ENCODE measurements at places on chromosomes 6 and 20.
A peak's percentile ranks its signal among the peaks of the same experiment; 100 is the strongest.

- no peak for DNase-seq
These were observed 89.1 kb upstream of the TAB2 start for GRCh38 chr6:149228311-149228955.

GRCh38 chr20:48147311-48147710 lies 362.0 kb upstream of the SULF2 start:
- DNase-seq = no peak

DNA sequence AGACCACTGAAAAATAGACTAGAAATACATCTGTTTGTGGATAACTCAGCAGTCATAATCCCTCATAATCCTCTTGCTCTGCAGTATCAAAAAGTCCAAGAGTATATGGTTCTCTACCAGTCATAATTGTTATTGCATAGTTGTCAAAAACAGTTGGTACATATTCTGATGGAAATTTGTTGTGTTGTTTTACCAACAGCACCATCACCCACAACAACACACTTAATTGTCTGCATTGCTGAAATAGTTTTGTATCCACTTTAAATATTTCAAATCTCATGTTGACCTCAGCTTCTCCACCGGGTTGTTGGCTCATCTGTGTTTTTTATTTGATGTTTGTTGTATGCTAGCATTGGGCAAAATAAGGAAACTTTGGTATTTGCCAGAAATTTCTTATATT lies 39.4 kb downstream of the ITCH start:
- no peak for DNase-seq

- no peak for DNase-seq
These were observed 109.6 kb downstream of the SLC22A3 start for GRCh38 chr6:160457823-160458222.

DNA sequence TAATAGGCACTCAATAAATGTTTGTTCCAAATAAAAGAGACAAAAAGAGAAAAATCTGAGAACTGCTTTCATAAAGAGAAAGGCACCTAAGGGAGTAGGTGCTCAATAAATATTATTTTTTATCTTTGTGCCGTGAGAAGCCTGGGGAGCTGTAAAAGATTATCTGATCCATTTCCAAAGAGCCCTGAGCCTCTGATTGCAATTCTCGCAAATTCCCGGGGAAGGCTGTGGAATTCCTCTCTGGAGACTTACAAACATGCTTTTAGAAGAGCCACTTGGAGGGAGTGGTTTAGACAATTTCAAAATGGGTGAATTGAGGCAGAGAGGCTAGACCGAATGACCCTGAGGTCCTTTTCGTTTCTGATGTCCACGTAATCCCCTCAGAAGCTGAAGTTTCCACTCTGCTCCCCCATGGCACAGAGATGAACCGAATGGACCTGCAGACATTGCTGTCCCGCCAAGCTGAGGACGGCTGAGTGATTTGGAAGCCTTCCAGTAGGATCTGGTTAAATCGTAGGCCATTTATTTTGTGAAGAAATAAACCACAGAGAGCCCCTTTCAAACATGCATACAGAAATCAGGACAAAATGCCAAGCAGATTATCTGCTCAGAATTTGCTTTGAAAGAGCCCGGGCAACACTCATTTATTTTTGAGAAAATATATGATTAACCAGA lies 77.8 kb downstream of the PKHD1 start:
- DNase-seq = no peak

DNA sequence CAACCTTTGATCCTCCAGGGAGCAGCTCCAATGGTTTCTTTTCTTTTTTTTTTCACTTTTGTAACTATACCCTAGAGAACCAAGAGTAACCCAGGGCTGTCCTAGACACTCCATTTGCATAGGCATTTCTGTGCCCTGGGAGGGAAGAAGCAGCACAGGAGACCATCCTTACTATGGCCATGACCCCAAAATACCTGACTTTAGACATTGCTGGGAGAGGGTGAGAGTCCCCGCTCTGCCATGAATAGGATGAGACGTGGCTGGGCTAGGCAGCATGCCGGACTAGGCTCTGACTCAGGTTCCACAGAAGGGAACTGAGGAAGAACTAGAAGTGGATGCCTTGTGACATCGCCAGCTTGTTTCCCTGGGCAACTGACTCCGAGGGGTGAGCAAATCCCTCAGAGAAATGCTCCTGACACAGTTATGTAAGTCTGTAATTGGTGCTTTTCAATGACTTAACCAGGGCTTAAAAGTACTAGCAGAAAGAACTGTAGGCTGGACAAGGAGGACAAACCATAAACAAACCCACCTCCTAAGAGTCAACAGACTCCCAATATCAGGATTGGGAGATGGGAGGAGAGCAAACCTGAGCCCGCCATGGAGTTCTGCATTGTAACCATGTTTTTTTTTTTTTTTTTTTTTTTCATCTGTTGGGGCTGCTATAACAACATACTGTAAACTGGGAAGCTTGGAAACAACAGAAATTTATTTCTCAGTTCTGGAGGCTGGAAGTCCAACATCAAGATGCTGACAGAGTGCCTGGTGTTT lies 910 bp upstream of the ADTRP start:
- DNase-seq = no peak

DNA sequence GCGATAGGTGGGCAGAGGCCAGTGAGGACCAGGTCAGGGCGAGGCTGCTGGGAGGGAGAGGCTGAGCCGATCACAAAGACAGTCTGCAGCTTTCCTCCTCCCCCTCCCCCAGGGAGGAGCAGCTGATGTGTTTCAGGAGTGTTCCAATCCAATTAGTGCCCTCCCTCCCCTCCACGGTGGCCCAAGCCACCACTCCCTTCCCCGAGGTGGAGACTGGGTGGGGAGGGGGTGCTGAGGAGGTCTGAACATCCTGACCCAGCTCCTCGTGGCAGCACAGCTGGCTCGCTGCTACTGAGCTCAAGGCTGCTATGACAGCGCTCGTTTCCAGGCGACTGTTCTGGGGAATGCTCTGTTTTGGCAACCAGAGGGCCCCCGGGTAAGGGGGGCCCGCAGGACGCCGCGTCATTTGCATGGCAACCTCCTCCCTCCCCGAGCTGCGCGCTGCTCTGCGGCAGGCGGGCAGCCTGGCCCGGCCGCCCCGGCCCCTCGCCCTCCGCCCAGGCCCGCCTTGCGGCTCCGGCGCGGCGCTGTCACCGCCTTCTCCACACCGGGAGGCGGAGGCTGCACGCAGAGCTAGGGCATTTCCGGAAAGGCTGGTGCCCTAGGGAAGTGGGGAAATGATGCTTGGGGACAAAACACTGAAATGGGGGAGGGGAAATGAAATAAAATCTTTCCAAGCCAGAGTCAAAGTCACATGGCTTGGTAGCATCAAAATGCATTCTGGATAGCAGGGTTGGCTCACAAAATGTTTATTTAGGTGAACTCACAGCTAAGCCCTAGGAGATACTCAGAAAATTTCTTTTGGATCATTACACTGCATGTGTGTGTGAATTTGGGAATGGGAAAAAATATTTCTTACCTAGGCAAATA lies 67.4 kb upstream of the PIM1 start:
- peak; percentile 83 for DNase-seq

DNA sequence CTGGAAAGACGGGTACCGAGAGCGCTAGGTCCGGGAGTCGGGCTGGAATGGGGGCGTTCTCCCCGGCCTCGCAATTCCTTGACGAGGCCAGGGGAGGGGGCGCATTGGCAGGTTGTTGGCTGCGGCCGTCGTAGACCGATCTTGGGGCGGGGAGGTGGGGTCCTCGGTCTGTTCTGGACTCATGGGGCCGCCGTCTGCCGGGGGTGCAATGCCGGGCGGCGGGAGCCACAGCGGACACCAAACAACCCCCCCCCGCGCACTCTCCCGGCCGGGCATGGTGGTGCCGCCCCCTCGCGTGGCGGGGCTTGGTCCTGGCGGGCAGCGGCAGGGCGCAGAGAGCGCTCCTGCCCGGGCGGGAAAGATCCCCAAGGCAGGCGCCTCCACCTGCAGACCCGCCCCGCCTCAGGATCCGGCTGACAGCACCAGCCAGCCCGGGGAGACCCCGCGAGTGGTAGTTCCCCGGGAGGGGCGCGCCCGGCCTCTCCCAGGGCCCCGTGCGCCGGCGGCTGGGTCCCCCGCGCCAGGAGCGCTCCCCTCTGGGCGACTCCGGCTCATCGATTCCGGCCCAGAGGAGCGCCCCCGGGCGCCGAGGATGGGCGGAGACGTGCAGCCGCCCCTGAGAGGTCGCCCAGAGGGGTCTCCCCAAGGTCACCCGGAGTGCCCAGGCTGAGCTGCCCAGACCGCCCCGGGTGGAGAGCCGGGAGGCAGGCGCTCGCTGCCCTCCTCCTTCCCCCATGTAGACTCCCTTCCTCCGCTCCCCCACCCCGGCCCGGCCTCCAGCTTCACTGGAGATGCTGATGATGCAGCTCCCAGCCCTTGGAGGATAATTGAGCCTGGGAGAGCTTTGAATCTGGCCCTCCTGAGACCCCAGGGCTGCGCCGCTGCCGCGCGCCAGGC lies 709 bp downstream of the PPP1R16B start:
- DNase-seq = peak; percentile 81

DNA sequence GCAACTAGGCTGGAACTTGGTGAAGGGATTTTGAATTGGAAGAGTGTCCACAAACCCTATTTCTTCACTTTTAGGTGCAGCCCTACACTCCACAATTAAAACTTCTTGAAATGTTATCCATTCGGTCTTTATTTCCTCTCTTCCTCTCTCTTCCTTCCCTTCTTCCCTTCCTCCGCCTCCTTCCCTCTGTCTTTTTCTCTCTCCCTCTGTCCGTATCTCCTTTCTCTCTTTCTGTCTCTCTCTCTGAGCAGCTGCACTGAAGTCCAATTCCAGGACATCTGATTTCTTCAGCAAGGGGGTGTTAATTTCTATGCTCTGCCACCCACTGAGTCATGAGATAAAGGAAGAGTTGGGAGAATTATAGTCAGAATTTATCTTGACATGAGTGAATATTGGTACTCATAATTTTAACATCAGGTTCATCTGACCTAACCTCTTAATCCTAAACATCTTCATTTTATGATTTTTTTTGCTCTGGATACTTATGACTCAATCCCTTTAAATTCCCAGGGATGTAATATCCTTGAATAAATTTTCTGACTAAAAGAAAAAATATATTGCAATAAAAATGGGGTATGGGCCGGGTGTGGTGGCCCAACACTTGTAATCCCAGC lies 84.2 kb downstream of the BCAS1 start:
- no peak for DNase-seq

- DNase-seq = no peak
These were observed 23.7 kb upstream of the QKI start for GRCh38 chr6:163390770-163391169.

GRCh38 chr6:13834790-13835189 lies 20.4 kb upstream of the MCUR1 start:
- no peak for DNase-seq

DNA sequence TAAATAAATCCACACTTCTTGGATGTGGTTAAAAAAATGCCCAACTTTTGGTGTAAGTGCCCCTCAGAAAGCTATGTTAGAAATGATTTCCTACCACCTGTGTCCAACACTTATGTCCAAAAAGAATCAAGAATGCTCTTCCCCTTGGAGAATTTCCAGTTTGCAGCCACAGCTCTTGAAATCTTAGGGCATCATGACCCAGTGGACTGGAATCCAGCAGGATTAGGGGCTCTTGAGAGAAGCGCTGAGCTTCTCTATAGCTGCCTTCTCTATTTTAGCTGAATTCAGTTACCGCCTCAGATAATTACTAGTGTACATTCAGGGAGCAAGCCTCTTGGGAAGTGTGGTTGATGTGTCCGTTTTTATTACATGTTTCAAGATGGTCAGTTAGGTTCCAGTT lies 2.5 kb downstream of the PHACTR1 start:
- no peak for DNase-seq

DNA sequence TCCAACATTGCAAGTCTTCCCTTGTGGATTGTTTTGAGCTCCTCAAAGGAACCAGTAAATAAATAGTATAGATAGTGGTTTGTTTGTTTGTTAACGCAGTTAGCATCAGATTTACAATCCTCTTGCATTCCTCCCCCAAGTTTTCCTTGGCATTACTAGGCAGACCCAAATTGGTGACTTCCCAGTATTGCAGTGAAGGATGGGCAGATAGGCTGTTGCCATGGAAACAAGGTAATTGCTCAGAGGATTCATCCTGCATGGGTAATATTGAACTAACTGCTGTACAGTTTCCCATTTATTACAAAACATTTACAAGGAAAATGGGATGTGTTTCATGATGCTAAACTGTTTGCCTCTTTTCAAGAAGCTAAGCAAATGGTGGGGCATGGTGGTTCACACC lies 477.2 kb downstream of the EPM2A start:
- DNase-seq = no peak

DNA sequence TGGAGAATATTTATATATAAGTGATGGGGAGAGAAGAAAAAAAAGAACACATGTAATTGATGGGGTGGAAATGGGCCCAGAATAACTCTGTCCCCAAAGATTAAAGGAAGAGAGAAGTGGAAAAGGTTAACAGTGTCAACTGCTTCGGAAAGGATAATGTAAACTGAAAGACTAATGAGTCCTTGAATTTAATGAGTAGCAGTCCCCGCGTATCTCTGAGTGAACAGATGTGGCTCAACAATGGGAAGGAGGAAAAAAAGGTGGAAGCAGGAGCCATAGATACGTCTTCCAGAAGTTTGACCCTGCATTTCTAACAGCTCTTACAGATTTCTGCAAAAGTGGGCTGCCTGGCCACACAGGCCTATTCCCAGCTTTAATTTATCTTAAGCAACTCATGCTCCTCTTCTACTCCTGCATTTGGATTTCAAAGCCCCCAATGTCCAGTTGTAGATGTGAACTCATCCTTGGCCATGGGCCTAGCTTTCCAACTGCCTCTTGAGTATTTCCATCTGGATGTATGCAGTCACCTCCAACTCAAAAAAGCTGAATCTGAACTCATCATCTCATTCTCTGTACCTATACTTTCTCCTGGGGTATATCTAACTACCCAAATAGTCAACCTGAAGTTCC lies 61.3 kb downstream of the DST start:
- DNase-seq = no peak

GRCh38 chr6:148887181-148887580 lies 140.4 kb downstream of the UST start:
- no peak for DNase-seq

DNA sequence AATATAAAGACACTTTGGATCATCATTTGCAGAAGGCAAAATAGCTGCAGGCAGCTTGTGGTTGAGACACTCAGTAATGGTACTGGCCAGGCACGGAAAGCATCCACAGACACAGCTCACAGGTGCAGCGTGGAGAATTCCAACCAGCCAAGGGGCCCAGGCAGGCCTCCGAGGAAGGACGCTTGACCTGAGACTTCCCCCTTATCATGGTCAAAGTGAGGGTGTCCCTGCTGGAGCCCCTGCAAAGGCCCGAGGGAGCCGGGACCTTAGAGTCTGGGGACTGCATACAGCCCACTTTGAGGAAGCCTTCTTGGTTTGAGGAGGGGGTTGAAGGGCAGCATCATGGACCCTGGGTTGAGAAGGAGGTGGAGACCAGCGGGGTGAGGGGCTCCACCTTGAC lies 15.1 kb upstream of the MYT1 start:
- no peak for DNase-seq

All from activated naive CD4-positive, alpha-beta T cell treated with anti-CD3 and anti-CD28 coated beads for 36 hours (primary cell).